H9 (cell line): ENCODE measurements at places on chromosomes 1 and 21. TPM values are rescaled to one million over a fixed set of nuclear protein-coding genes. Genes with fewer than 3 reads are reported as not detected.
A peak's percentile ranks its signal among the peaks of the same experiment; 100 is the strongest.

DNA sequence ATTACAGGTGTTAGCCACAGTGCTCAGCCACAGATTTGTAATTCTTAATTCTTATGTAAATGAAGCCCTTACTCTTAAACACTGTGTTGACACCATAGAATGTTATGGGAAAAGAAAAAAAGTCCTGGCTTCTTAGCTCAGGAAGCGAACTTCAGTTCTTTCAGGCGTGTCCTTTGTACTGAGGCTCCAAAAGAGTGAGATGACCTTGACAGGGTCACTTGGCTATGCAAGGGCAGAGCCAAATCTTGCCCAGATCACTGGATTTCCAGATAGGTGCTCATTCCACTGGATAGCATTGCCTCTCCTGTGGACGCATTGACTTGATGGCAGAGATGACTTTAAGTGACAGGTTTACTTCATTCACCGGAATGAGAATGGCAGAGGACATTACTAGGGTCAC lies 4.8 kb downstream of the NFYC start:
- H3K36me3 ChIP-seq = no peaks in the 10 kb centered on the region
- no peak overlapping the region for H3K27ac ChIP-seq
- H3K27me3 ChIP-seq = no peaks in the 10 kb centered on the region
- H3K4me1 ChIP-seq = peaks cover 7% of the 10 kb centered on the region; the same call in 1 of the 2 replicates

GRCh38 chr1:154683820-154684219 lies 75.8 kb upstream of the ADAR start:
- H3K36me3 ChIP-seq = peaks cover 13% of the 10 kb centered on the region
- no peak overlapping the region for H3K4me3 ChIP-seq
- DNase-seq = no peak
- H3K27me3 ChIP-seq = no peaks in the 10 kb centered on the region
- no peak overlapping the region for H3K27ac ChIP-seq
- H3K4me1 ChIP-seq = no peaks in the 10 kb centered on the region

Gene KRTAP19-1
- not detected in 2 replicates for total RNA-seq

GRCh38 chr1:214028649-214029406 lies 41.1 kb downstream of the PROX1 start:
- no peaks in the 10 kb centered on the region for H3K36me3 ChIP-seq
- no peak overlapping the region for H3K4me3 ChIP-seq
- no peak overlapping the region for H3K27ac ChIP-seq
- peaks cover 20% of the 10 kb centered on the region for H3K4me1 ChIP-seq
- H3K27me3 ChIP-seq = no peaks in the 10 kb centered on the region

- H3K4me3 ChIP-seq = no peak overlapping the region
- DNase-seq = no peak
- no peaks in the 10 kb centered on the region for H3K27me3 ChIP-seq
- H3K27ac ChIP-seq = no peak overlapping the region
- H3K4me1 ChIP-seq = peaks cover 3% of the 10 kb centered on the region; the same call in 1 of the 2 replicates
These were observed 291.5 kb upstream of the VAMP3 start for GRCh38 chr1:7479571-7479970.

DNA sequence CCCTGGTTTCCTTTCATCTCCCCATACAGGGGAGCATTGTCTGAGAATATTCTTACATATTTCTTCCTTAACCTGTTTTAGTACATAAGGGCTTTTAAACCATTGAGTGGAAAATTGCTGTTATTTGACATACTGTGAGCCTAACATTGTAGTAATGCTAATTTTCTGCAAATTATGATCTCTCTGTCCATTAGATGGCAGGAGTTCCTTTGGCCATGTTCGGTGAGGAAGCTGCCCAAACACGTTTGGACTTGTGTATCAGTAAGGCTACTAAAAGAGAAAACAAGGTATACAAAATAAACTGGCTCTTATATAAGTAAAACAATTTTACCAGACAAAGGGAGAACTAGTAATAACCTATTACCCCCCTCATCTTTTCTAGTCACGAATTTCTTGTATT lies 29.2 kb downstream of the CDC7 start:
- no peaks in the 10 kb centered on the region for H3K36me3 ChIP-seq
- H3K4me1 ChIP-seq = no peaks in the 10 kb centered on the region

Gene TSACC
- 2.3 and 2.4 TPM in 2 replicates for total RNA-seq

Gene HUNK
- total RNA-seq = 5.7 and 5.8 TPM in 2 replicates

- H3K36me3 ChIP-seq = peaks cover 21% of the 10 kb centered on the region
- H3K4me3 ChIP-seq = no peak overlapping the region
- no peak for DNase-seq
- H3K27ac ChIP-seq = no peak overlapping the region
- H3K27me3 ChIP-seq = no peaks in the 10 kb centered on the region
These were observed 72.8 kb downstream of the XCL2 start for GRCh38 chr1:168470901-168471431.

- no peaks in the 10 kb centered on the region for H3K27me3 ChIP-seq
- H3K4me1 ChIP-seq = no peaks in the 10 kb centered on the region
- H3K4me3 ChIP-seq = no peak overlapping the region
- H3K36me3 ChIP-seq = no peaks in the 10 kb centered on the region
- H3K27ac ChIP-seq = no peak overlapping the region
These were observed 76.2 kb downstream of the C1orf21 start for GRCh38 chr1:184462990-184463389.

- no peaks in the 10 kb centered on the region for H3K36me3 ChIP-seq
- DNase-seq = no peak
- H3K27me3 ChIP-seq = no peaks in the 10 kb centered on the region
These were observed 14.7 kb downstream of the MSH4 start for GRCh38 chr1:75811211-75811981.

DNA sequence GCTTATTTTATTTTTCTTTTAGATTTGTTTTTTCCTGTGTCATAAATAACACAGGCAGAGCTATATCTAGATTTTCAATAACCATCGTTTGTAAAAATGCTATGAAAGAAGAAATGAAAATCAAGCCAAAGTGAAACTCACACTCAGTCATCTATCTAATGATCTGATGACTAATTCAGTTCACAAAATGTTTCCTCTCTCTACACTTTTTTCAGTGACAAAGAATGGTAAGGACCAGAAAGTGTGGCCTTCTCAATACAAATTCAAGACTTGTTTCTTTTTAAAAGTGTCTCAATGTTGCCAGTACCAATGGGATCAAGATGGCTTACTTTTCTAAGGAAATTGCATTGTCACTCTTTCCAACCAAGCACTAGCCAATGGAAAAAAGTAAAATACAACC lies 282.8 kb upstream of the PKN2 start:
- no peak overlapping the region for H3K27ac ChIP-seq
- no peaks in the 10 kb centered on the region; the same call in none of the 2 replicates for H3K4me1 ChIP-seq
- no peaks in the 10 kb centered on the region for H3K27me3 ChIP-seq
- H3K36me3 ChIP-seq = no peaks in the 10 kb centered on the region
- no peak for DNase-seq
- no peak overlapping the region for H3K4me3 ChIP-seq

Gene ATP6V1G3
- not detected in 2 replicates for total RNA-seq

DNA sequence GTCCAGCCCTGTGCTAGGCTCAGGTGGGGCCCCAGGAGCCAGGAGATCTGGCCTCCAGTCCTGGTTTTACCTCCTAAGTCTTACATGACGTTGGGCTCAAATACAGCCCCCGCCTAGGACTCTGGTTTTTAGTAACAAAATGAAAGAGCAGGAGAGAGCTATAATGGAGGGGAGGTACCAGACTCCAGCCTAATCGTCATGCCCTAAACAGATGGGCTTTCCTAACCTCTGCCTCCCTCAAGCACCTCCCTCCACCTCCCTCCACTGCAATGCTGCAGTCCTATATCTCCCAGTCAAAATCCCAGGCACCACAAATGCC lies 28.6 kb downstream of the TTC39A start:
- DNase-seq = no peak
- H3K27ac ChIP-seq = no peak overlapping the region
- H3K27me3 ChIP-seq = no peaks in the 10 kb centered on the region
- no peaks in the 10 kb centered on the region; the same call in 1 of the 2 replicates for H3K36me3 ChIP-seq
- H3K4me1 ChIP-seq = no peaks in the 10 kb centered on the region
- no peak overlapping the region for H3K4me3 ChIP-seq

DNA sequence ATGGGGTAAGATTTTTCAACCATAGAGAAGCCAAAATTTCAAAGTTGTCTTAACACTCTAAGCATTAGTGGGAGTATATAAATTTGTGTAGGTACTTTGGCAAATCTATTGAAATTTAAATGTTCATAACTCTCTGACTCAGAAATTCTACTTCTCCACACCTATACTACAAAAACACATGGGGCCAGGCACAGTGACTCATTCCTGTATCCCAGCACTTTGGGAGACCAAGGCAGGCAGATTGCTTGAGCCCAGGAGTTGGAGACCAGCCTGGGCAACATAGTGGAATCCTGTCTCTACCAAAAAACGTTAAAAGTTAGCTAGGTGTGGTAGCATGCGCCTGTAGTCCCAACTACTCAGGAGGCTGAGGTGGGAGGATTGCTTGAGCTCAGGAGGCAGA lies 41.3 kb upstream of the RAVER2 start:
- no peaks in the 10 kb centered on the region for H3K27me3 ChIP-seq
- no peak overlapping the region for H3K27ac ChIP-seq
- H3K36me3 ChIP-seq = no peaks in the 10 kb centered on the region
- H3K4me3 ChIP-seq = no peak overlapping the region
- peaks cover 4% of the 10 kb centered on the region; the same call in 1 of the 2 replicates for H3K4me1 ChIP-seq
- no peak for DNase-seq

DNA sequence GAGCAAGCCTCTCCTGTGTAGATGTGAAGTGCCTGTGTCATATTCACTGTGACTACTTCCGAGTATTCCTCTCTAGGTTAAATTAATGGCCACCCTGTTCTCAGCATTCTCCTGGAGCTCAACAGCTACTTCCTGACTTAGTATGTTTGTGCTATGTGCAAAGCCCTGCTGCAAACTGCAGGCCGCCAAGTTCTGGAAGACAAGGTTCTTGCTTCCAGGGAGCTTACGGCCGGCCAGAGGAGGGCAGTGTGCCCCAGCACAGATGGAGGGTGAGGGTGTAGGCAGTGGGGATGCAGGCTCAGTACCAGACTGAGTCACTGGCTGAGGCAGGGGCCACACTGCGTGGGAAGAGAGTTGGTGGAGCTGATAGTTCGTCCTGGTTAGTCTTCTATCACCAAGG lies 43.2 kb downstream of the ELK4 start:
- no peaks in the 10 kb centered on the region for H3K27me3 ChIP-seq
- no peaks in the 10 kb centered on the region for H3K36me3 ChIP-seq
- H3K4me1 ChIP-seq = no peaks in the 10 kb centered on the region
- peak; percentile 78 for DNase-seq

DNA sequence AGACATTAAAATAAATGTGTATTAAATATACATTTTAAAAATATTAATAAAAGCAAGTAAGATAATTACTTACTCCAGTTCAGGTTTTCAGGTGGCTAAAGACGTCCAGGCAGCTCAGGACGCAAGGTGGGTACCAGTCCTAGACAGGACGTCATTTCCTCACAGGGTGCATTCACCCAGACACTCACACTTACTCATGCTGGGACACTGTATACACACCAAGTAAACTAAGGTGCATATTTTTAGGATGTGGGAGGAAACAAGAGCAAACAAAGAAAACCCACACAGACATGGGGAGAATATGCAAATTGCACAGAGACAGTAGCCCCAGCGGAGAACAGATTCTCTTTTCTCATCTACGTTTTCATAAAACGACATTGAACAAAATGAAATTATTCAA lies 457.9 kb downstream of the BRINP3 start:
- H3K36me3 ChIP-seq = no peaks in the 10 kb centered on the region
- DNase-seq = no peak
- H3K4me3 ChIP-seq = no peak overlapping the region
- H3K27ac ChIP-seq = no peak overlapping the region
- no peaks in the 10 kb centered on the region for H3K27me3 ChIP-seq

DNA sequence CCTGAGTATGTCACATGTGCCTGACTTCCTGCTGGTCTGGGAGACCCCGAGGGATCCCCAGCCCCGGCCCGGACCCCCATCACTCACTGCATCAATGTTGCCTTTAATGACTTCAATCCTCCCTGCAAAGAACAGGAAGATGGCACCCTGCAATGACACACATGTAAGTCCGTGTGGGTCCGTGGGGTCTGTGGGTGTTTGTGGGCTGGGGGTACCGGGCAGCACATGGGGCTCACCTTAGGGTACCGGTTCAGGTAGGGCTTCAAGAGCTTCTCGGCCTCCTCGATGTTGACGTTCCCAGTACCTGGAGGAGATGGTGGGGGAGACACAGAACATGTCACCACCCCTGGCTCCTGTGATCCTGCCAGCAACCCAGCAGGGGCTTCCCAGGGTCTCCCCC lies 28.1 kb downstream of the TTC39A start:
- H3K27ac ChIP-seq = no peak overlapping the region
- H3K4me1 ChIP-seq = no peaks in the 10 kb centered on the region
- no peaks in the 10 kb centered on the region for H3K27me3 ChIP-seq

DNA sequence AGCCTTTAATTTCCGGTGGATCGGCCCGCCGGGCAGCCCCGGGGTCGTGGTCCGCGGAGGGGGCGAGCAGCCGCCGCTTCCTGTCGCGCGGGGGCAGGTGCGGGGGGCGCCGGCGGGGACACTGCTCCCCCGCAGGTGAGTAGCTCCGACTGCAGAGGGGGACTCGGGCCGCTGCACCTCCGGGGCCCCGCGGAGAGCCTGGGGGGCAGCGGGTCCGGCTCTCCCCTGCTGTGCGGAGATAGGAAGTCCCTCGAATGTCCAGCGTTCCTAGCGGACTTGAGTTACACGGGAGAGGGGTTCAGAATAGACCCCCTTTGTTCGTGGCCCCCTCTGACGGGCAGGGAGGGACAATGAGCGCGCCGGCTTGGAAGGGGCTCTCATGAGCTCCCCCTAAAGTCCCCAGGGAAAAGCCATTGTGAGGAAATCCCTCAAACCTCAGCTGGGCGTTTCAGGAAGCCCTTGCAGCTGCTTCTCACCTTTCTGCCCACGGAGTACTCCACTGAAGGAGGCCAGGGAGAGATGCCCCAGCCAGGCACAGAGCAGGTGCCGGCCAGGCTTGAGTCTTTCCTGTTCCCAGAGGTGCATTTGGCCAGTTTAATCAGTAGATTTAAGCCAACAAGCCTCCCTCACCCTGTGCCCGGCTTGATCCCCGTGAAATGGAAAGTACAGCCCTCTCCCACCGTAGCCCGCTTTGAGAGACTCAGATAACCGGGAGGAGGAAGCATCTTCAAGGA lies 925 bp downstream of the PDE9A start:
- peaks cover 10% of the 10 kb centered on the region; the same call in 1 of the 2 replicates for H3K4me1 ChIP-seq
- no peak for DNase-seq
- H3K27ac ChIP-seq = no peak overlapping the region
- peak overlapping the region; percentile 88 for H3K4me3 ChIP-seq
- peaks cover 3% of the 10 kb centered on the region; the same call in 1 of the 2 replicates for H3K36me3 ChIP-seq
- H3K27me3 ChIP-seq = no peaks in the 10 kb centered on the region

- no peaks in the 10 kb centered on the region for H3K4me1 ChIP-seq
- DNase-seq = no peak
- peak overlapping the region; percentile 86 for H3K4me3 ChIP-seq
- peaks cover 75% of the 10 kb centered on the region for H3K27me3 ChIP-seq
- no peaks in the 10 kb centered on the region for H3K36me3 ChIP-seq
These were observed 1.7 kb upstream of the HLX start for GRCh38 chr1:220877377-220878095.

DNA sequence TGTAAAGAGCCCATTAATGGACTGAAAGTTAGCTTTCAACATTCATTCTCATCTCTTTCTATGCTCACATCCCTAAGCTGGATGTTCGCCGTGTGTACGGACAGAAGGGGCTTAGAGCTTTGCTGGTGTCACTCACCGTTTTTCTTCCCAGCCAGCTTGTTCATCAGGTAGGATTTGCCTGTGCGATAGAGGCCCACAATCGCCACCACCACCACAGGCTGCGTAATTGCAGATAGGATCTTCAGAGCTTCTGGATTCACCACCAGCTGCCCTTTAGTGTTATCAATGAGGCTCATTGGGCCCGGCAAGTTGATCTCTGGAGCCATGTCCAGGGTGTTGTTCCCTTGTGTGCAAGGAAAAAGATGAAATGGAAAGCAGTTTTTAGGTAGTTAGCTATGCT lies 4.3 kb downstream of the GBP2 start:
- no peak overlapping the region for H3K27ac ChIP-seq
- DNase-seq = no peak
- no peak overlapping the region for H3K4me3 ChIP-seq
- H3K27me3 ChIP-seq = no peaks in the 10 kb centered on the region
- H3K4me1 ChIP-seq = no peaks in the 10 kb centered on the region

- H3K4me3 ChIP-seq = no peak overlapping the region
- no peaks in the 10 kb centered on the region for H3K4me1 ChIP-seq
- H3K27ac ChIP-seq = no peak overlapping the region
- DNase-seq = no peak
These were observed 32.9 kb upstream of the VAV3 start for GRCh38 chr1:107997866-107998265.
